ENCODE measurements at places on chromosomes 5 and 9.

DNA sequence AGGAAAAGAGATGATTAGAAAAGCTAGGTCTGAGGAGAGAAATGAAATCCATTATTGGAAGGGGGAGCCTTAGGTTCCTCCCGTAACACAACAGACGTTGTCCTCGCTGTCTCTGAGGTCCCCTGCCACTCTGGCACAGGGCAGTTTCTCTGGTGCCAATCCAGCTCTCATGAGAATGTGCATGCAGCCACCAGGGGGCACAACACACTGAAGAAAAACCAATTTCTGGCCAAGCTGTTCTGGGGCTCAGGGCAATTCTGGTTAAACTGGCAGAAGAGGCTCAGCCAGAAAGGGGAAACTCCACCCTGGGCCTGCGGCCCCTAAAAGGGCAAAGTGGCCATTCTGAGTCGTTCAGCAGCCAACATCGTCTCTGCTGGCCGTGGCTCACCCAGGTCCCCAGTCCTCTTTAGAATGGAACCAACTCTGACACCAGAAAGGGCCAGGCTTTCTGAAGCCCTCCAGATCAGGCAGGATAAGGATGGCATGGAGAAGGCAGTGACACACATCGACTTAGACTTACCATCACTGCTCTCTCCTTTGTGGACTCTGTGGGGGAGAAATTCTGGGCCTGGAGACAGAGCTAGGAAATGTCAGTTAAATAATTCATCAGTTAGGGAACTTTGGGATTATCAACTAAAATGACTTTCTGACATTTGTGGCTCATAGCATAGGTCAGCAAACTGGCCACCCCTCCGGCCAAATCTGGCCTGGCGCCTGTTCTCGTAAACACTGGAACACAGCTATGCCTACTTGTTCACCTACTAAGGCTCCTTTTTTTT is 58.5 kb upstream of the GOLPH3 start:
- DNase-seq, result peak; percentile 71

GRCh38 chr9:131744720-131745201 is 4.9 kb upstream of the RAPGEF1 start:
- no peak for DNase-seq

DNA sequence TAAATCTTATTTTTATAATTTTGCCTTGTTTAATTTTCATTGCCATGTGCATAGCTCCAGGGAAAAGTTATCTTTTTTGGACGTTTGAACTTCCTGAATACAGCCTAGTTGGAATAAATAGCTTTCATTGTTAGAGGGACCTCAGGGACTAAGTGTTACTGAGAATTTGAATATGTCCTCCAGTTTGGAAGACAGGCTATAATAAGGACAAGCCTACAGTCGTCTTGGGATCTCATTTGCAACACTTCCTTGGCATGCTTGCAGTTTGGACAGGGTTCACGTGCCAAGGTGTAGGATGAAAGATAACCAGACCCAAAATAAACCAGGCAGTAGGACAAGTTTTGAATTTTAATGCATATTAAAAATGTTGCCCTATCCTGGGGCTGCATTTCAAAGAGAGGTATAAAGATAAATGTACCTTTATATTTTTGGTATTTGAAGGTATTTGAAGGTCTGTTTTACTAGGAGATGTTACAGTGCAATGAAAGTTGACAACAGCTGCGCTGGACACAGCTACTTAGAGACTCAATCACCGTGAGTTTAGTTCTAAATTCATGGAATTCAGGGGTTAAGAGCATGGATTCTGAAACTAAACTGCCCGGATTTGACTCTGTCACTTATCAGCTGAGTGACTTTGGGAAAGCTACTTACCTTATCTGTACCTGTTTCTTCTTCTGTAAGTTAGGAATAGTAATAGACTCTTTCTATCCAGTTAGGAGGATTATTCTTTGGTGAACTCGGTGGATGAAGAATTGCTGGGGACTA is 134.1 kb downstream of the ACTBL2 start:
- DNase-seq, result no peak

- DNase-seq, result no peak
Measured at GRCh38 chr9:134854541-134854981, 26.0 kb upstream of the FCN2 start.

DNA sequence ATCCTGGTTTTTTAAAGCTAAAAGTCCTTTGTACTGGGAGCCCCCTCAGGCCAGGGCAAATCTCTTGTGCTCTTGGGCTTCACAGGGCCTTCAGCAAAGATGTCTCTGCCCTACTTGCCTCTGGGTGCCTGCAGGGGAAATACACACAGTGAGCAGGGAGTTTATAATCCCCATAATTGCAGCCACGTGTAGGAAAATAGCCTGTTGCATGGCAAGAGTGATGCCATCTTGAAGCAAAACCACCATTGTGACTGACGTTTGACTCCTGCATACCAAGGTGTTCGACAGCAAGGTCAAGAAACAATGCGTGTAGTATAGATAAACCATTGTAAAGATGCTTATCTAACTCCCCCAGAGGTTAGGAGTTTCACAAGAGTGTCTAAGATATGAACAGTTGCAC is 11.4 kb upstream of the IL3 start:
- no peak for DNase-seq
